ENCODE measurements at places on chromosomes 12 and 14.
A peak's percentile ranks its signal among the peaks of the same experiment; 100 is the strongest.

DNA sequence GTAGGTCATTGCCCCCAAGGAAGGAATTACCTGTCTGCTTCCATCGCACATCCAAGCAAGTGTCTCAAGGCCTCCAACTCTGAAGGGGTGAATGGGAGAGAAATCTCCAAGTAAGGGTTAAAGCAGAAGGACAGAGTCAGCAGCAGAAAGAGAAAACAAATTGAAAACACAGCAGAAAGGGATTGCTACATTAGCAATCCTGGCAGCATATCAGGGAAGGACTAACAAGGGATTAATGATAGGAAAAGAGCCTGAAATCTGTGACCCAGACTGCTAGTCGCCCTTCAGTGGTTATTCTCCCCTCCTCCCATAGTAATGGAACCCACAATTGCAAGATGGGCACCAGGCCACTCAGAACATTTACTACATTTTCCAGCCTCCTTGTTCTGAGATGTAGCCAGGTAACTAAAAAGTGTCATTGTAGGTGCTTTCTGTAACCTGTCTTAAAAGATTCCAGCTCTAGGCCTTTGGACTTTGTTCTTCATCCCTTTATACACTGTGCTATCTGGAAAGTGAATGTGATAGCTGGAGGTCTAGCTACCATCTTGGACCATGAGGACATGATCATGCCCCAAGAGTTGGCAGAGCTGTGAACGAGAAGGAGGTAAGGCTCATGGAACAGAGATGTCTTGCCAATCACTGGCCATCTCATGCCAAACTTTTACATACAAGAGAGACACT, 36.0 kb downstream of the MAP3K9 start:
- no peak for DNase-seq

- peak; percentile 28 for DNase-seq
These were observed 125.0 kb upstream of the FUT8 start for GRCh38 chr14:65287264-65288131.

DNA sequence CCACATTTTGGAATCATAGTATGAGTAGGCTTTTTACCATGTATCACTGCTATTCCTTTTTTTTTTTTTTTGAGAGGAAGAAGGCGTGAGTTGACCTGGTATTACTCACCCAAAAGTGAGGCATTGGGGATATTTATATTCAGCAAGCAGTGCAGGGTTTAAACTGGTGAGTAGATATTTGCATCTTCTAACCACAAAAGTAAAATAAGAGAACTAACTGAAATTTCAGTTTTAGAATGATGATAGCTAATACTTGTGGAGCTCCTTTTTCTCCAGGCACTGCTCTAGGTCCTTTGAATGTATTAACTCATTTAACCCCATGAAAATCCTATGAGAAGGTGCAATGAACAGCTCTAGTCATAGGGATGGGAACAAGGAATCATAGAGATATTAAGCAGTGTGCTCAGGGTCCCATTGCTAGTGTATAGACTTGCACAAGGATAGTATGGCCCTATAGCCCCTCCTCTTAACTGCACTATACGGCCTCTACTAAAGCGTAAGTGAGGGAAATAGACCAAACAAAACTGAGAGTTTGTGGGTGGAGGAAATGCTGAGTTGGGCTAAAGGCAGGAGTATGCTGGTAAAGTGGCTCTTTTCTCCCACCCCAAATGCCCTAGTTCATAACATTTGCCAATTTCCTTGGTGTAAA, 104.3 kb upstream of the MAX start:
- DNase-seq, result no peak

DNA sequence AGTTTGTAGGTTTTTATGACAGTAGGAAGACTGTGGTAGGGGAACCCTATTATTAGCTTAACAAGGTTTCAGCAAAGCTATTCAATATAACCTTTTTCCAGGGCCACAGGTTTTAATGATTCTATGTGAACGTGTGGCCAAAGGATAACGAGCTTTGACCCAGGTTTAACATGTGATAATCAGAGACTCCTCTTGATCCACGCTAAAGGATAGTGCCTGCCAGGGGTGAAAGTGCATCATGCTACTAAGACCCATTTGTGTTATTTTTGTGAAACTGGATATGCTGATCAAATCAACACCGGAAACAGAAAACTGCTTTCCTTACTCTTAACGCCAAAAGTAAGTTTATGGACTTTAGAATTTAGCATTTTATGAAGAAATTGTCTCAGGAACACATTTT, 909 bp upstream of the TAOK3 start:
- no peak for DNase-seq

- no peak for DNase-seq
These were observed 1.1 kb upstream of the MYH7 start for GRCh38 chr14:23436327-23437132.

- no peak for DNase-seq
These were observed 1487.7 kb upstream of the SEL1L start for GRCh38 chr14:83021323-83021722.

DNA sequence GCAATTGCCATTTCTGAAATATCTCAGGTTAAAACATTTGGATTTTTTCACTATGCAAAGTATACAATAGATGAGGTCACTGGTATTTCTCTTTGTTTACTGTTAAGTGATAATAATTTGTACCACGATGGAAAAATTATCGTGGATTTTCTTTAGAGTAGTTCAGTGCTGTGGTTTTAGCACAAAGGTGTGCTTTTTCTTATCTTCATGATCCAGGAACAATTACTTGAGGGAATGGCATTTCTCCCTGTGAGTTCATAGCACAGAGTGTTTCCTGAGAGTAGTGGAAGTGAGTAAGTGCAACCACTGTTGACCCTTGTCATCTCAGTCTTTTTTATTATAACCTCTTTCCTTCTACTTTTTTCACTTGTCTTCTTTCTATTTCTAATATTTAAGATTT, 86.8 kb downstream of the FGD4 start:
- DNase-seq, result no peak

- peak; percentile 77 for DNase-seq
These were observed 9.8 kb downstream of the CTDSP2 start for GRCh38 chr12:57836442-57837375.

DNA sequence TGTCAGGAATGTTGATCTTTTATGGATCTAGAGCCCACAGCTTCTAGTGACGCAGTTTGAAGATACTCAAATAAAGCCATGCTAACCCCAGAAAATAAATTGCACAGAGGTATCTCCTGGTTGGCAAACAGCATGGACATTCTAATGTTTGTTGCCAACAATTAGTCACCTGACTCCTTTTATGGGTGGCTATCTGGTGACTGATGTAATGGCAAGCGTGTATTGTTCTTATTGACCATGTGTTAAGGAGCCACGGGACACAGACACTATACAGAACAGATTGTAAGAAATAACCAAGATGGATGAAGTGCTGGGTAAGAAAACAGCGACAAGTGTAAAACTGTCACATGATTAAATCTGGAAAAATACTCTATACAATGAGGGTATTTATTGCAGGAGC, 401.3 kb upstream of the PDE3A start:
- DNase-seq, result no peak

- peak; percentile 30 for DNase-seq
These were observed 179.6 kb downstream of the TBX5 start for GRCh38 chr12:114226241-114226928.

- DNase-seq, result peak; percentile 17
These were observed 414.8 kb downstream of the SLC6A15 start for GRCh38 chr12:84497819-84498218.

- peak; percentile 61 for DNase-seq
These were observed 282.1 kb downstream of the RPS29 start for GRCh38 chr14:49303946-49304516.

DNA sequence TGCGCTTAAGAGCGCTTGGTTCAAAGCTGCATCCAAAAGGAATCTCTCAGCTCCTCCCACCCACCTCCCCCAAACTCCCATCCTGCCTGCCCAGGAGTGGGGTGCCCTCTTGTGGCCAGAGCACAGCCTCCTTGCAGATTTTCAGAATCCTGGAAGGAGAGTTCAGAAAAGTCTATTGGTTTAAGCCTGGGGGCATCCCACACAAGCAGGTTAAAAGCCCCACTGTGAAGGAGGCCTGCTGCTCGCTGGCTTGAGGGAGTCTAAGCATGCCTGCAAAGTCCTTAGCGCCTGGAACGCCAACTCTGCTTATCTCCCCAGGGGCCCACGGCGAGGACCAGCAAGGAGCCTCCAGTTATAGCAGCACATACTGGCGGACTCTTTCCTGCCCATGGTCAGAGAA, 297.1 kb downstream of the KSR2 start:
- peak; percentile 88 for DNase-seq

GRCh38 chr12:549476-550082, 89.8 kb downstream of the B4GALNT3 start:
- no peak for DNase-seq

- DNase-seq, result no peak
These were observed 157.5 kb upstream of the LRIG3 start for GRCh38 chr12:59077575-59078426.

GRCh38 chr14:61627612-61628011, 67.7 kb upstream of the HIF1A start:
- no peak for DNase-seq

GRCh38 chr12:4276524-4277204, 3.1 kb downstream of the CCND2 start:
- peak; percentile 87 for DNase-seq

- DNase-seq, result no peak
These were observed 4.8 kb upstream of the SERPINA9 start for GRCh38 chr14:94480809-94481208.

GRCh38 chr14:95102680-95103044, 54.7 kb downstream of the DICER1 start:
- DNase-seq, result no peak

- DNase-seq, result peak; percentile 90
These were observed at the start of gene ZDHHC22 for GRCh38 chr14:77141214-77142004. ZDHHC22 (minus strand) TSS chr14:77141791; CDS start chr14:77139738, 2,053 bp downstream.

DNA sequence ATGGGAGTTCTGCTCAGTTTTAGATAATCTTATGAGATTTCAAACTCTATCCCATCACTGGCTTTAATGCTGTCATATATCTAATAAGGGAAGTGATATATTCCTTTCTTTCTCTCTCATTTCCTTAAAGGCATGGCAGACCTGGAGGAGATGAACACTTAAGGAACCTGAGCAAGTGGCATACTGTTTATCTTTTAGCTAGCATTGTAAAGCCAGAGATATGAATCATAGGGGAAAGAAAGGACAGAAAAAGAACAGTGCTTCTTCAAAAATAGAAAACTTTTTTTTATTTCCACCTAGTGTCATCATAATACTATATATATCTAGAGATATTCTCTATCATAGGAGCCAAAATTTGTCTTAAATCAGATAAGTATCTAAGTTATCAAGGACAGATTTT, 68.3 kb upstream of the PSMA6 start:
- DNase-seq, result no peak

GRCh38 chr12:108839018-108839889, 18.1 kb downstream of the SSH1 start:
- no peak for DNase-seq

DNA sequence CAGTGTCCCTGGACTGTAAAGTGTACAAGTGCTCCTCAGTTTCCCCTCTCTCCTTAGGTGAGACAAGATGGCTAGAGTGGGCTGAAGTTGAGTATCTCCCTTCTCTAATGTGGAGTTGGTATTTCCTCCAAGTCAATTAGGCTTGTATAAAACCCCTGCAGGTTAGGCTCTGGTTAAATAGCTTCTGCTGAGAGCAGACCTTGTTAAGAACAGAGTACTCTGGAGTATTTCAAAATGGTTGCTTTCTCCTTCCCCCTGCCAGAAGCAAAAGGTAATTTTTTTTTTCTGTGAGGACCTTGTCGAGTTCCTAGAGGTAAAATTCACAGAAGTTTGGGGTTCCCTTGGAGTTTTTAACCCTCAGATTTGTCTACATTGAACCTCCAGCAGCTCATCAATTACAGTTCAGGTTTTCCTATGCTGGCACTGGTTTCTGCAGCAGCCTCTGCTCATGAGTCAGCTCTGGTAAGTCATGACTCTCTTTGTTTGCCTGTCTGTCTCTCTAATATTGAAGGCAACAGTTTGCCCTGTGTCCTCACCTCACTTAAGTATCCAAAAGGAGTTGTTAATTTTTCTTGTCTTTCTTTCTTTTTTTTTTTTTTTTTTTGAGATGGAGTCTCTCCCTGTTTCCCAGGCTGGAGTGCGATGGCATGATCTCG, 27.8 kb upstream of the GLIPR1 start:
- DNase-seq, result no peak

GRCh38 chr14:76537906-76538647, 162.1 kb downstream of the ESRRB start:
- DNase-seq, result no peak

DNA sequence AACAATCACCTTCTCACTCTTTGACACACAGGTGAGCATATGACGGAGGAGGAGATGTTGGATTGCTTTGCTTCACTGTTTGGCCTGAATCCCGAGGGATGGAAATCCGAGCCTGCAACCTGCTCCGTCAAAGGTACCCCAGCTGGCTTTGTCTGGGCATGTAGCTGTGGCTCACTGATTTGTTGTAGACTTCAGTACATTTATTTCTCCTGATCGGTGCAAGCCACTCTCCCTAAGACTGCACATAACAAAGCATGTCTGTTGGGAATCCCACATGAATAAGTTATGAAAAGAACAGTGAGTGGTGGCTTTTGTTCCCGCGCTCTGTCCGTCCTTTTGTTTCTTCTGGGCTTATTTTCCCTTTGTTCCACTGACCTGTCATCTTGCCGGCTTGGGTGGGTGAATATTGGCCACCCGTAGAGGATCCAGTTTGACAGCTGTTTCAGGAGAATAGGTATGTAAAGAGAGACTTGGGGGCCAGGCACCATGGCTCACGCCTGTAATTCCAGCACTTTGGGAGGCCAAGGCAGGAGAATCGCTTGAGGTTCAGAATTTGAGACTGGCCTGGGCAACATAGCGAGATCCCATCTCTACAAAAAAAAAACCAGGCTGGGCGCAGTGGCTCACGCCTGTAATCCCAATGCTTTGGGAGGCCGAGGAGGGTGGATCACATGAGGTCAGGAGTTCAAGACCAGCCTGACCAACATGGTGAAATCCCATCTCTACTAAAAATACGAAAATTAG, 20.0 kb upstream of the BCL7A start:
- DNase-seq, result peak; percentile 50

GRCh38 chr12:47768323-47768811, 4.7 kb upstream of the SLC48A1 start:
- no peak for DNase-seq

- peak; percentile 68 for DNase-seq
These were observed 4.7 kb upstream of the ITGB7 start for GRCh38 chr12:53211476-53212381.

DNA sequence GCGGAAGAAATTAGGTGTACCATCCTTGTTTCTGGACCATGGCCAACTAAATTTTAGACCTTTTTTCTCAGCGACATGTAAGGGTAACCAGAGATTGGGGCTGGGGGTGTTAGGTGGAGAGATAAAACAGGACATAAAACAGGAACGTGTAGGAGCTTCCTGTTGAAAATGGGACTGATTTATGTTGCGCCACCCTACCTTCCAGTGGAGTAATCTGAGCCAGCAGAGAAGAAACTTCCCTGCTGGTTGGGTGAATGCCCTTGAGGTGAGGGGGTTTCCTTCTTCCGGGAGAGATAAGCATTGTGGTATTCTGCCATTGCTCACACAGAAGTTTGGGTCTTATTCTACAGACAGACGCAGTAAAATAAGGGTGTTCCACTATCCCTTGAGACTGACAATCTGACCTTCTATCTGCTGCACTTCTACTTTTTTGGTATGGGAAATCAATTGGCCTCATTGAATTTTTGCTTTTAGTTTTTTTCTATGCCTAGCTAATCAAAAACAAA, 417.6 kb downstream of the PCNX1 start:
- peak; percentile 28 for DNase-seq
